ENCODE measurements at places on chromosomes 1 and 21. TPM values are rescaled to one million over a fixed set of nuclear protein-coding genes. Genes with fewer than 3 reads are reported as not detected.

DNA sequence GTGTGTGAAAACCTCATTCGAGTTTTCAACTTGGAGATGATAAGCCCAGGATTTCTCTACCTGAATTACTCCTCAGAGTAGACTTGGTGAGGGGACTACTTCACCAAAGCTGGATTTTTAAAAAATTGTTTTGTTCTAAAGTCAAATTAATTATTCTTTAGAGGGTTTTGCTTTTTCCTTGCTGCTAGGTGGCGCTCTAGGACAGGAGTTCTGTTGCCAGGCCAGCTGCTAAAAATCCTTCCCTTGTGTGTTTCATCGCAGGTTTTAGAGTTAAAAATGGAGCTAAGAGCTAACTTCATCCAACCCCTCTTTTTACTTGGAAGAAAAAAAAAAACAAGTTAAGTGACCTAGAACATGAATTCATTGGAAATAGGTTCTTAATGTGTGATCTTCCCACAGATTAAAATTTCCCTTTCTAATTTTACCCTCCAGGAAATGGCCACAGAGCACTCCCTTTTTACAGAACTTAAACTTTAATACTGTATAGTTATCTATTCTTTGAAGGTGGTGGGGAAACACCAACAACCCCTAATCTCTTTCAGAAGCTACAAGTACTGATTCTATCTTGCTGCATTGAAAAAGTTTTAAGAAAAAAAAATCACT, 36.7 kb upstream of the FAM163A start:
- DNase-seq, result peak; percentile 81

- DNase-seq, result no peak
Observed at GRCh38 chr21:33027401-33028286, 1.9 kb downstream of the OLIG2 start.

Gene PGD
- total RNA-seq, result 93.7 TPM

GRCh38 chr1:214830941-214831340, 227.9 kb downstream of the CENPF start:
- DNase-seq, result no peak

Measured in lung microvascular endothelial cell (primary cell).